ENCODE measurements at places on chromosomes 11 and 22.

DNA sequence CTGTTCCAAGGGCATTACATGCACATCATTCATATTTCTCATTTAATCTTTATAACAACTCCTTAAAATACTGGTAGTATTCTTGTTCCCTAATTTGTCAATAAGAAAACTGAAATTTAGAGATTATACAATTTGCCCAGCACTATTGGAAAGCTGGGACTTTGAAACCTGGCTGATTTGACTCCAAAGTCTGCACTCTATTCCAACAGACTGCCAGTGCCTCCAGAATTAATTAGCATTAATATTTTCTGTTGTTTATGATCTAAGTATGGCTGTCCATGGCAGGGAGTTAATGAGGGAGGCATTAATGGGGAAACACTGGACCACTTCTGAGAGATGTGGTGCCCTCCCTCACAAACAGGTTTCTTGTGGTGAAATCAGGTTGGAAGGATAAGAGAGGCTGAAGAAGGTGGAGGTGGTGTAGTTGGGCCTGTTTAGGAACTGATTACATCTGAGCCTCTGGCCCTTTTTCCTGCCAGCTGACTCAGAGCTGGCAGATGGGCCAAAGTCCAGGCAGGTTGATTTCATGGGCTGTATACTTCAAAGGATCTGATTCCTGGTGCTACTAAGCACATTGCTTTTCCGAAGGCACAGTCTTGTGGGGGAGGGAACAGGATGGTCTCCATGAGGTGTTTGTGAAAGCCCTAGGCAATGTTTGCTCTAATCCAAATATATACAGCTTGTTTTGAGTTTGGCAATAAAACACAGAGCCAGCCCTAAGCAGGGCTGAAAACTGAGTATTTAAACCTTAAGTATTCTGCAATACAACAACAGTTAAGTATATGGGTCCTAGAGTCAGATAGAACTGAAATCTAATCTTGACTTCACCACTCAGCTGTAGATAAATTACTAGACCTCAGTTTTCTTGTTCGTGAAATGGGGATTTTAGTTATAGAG is 21.0 kb upstream of the RAB30 start:
- no peak for DNase-seq

GRCh38 chr11:77322506-77322905 is 21.0 kb upstream of the GDPD4 start:
- no peak for DNase-seq

DNA sequence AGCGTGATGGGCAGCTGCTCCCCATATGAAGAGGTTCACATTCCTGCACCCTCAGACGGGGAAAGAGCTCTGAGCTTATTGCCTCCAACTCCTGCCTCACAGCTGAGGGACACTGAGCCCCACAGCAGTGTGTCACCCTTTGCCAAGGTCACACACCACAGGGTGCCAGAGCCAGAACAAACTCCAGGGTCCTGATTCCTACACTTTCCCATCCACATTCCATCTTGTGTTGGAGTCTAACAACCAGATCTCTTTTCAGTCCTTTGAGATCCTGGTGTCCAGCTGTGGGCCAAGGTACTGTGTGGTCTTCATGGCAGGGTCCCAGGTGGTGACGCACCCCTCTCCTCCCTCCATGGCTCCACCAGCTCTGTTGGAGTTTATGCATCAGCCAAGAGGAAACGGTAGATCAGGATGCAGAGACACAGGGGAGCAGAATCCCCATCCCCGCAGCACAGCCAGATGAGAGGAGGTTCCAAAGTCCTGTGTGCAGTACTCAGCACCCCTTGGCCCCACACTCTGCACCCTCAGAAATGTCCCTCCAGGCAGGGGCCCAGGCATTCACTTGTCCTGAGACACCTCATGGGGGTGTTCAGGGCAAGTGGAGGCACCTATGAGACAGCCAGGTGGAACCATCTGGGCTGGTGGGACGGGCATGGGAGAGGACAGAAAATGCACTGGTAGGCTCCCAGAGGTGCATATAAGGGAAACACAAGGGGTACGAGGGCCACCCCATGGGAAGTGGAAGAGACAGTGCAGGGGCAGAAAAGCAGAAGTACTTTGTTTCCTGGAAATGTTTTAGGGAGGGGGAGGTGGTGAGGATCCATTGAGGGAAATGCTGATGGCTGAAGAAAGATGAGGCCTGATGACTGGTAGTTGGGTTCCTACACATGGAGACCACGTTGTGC is 32.6 kb upstream of the GNAZ start:
- DNase-seq = no peak

DNA sequence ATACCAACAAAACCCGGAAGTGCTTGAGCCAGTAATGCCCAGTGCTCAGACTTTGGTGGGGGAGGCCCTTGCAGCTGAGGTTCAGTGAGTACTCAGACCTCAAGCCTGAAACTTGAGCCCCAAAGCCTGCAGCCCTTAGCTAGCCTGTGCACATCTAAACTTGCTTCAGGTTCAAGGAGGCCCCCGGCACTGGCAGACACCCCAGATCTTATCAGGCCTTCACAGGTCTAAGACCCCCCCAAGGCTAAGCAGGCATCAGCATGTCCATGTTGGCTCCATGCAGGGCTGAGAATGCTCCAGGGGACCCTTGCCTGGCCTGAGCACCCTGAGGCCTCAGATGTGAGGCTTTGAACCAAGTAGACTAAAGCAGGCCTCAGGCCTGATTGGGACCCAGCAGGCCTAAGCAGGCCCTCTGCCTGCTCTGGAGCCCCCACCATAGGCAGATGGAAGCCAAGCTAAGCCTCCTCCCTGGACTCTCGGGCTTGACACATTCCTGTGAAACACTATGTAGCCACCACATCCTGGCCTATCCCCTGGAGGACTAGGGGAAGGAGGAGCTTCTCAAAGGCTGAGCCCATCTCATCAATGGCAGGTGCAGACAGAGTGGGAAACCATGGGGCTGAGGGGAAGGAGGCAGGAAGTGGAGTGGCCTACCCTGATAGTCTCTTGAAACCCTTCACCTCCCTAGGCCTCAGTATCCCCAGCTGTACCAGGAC is 1.2 kb upstream of the CASTOR1 start:
- DNase-seq = no peak

DNA sequence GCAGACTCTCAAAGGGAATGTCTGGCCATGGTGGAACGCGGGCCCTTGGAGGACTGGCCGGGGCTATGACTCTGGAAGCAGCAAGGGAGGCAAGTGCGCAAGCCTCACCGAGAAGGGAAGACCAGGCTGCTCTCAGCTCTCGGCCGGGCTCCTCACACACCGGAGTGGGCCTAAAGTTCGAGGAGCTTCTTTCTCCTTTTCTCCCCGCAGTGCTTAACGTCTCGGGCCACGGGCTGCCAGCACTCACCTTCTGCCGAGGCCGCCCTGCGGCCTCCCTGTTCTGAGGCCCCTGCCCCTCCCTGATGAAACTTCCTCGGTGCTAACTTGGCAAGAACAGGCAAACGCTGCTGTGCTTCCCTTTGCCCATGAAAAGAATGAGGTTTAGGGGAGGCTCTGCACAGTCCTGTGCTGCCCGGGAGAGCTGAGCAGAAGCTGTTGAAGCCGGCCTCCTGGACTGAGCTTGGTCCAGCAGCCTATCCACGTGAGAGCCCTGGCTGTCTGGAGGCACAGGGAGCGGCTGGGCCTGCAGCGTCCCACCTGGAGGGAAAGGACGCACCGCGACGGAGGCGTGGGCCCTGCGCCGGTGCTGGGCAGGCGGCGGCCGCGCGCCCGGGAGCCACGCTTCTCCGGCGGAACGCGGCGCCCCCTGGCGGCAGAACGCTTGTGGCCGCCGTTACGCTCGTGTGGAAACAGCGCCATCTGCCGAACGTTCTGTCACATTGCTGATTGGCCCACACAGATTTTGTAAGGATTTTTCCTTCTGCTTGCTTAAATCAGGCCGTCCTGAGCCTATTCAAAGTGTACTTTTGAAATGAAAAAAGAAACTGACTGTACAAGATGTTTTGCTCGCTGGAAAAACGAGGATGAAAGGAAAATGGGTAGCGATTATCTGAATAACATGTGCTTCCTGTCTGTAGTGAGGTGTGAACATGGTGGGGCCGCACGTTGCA is 65.0 kb upstream of the TMEM45B start:
- peak; percentile 21 for DNase-seq

Data from caudate nucleus (tissue), 63 donors.